ENCODE measurements at places on chromosomes 2 and 18.
A peak's percentile ranks its signal among the peaks of the same experiment; 100 is the strongest.

DNA sequence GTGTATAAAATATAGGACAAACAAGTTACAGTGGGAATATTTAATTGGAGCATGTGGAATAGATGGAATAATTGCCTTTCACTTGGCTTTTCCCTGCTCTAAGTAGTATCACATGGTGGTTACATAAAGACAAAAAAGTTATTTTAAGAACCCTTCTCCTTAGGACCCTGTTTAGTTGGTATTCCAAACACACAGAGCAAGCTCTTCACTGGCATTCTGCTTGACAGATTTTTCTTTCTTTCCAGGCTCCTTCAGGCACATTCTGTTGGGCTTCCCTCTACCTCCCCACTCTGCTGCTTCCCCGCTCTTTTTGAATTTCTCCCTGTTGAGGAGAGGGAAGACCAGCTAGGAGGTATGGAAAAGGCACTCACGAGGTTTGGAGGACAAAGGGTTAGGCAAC lies 29.0 kb upstream of the DARS1 start:
- DNase-seq, result no peak

GRCh38 chr2:170307052-170307451 lies 129.1 kb downstream of the MYO3B start:
- DNase-seq, result no peak

DNA sequence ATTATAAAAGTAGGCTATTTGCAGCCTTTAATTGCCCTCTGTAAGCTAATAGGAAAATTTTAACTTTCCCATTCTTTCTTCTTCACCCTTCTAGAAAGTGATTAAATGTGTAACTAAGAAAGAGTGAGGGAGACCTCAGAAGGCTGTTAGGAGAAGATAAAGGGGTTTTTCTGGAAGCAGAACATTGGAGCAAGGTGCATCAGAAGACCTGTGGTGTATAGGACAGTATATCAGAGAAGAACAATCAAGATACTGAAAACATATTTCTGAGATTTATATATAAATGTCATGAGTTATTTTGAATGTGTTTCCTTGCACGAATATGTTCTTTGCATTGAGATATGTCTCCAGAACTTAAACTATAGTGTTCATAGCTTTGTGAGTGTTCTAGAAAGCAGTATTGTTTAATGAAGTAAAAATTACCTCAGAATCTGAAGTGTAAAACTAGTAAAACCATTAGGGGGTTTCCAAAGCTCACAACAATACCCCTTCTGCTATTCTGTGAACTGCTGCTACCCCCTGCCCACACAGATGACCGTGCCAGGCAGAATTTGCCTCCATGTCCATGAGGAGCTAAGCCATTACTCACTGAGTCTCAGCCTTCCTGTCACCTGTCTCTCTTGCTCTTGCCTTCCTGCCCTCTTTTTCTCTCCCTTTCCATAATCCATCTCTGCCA lies 537.9 kb downstream of the EPHA4 start:
- DNase-seq, result no peak

- DNase-seq, result no peak
Observed at GRCh38 chr18:51582551-51582950, 385.1 kb upstream of the MEX3C start.

GRCh38 chr18:60826346-60826745 lies 453.8 kb upstream of the MC4R start:
- DNase-seq, result no peak

- no peak for DNase-seq
Observed at GRCh38 chr2:232076272-232076671, 114.8 kb downstream of the DIS3L2 start.

DNA sequence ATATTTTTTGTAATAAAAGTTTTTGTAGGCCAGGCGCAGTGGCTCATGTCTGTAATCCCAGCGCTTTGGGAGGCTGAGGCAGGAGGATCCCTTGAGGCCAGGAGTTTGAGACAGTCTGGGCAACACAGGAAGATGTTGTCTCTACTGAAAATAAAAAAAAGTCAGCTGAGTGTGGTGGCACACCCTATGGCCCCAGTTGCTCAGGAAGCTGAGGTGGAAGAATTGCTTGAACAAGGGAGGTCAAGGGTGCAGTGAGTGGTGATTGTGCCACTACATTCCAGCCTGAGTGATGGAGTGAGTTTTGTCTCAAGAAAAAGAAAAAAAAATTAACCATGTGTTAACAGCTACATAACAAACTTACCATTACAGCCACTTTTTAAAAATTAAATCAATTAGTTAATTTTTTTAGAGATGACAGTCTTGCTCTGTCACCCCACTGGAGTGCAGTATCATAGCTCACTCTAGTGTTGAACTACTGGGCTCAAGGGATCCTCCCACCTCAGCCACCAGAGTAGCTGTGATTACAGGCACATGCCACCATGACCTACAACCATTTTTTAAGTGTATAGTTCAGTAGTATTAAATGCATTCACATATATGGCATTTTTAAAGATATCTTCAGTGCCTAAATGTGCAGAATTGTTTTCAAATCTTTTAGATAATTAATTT lies 67.2 kb upstream of the ACYP2 start:
- DNase-seq, result no peak

DNA sequence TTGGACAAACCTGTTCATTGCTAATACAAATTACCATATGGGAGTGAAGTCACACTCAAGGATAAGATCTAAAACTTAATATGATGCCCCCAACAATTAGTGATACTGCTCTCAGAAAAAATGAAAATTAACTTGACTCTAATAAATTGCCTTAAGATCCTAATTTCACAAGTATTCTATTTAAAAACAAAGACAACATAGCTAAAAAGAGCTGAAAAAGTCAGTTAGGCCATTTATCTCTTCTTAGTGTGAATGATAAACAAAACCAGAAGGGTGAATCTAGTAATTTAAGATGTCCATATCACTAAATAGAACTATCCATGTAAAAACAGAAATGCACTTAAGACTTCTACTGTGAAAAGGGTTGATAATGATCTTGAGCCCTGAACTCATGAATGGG lies 53.4 kb downstream of the FN1 start:
- no peak for DNase-seq

- no peak for DNase-seq
Observed at GRCh38 chr2:75447176-75447575, 113.6 kb downstream of the EVA1A start.

DNA sequence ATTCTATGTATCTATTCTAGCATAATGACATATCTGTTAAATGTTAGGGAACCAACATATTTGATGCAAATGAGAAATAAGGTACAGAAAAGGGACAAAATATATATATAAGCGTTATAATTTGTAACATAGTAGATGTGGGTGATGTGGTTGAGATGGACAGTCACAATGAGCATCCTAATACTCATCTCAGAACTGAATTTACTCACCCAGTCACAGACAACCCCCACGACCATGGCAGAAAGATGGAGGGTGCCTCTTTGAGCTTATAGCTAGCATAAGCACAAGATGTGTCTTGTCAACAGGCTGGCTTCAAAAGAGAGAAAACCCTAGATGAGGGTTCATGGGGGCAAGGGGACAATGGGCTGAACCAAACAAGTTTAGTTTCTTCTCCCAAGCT lies 9.1 kb upstream of the DSG3 start:
- no peak for DNase-seq

DNA sequence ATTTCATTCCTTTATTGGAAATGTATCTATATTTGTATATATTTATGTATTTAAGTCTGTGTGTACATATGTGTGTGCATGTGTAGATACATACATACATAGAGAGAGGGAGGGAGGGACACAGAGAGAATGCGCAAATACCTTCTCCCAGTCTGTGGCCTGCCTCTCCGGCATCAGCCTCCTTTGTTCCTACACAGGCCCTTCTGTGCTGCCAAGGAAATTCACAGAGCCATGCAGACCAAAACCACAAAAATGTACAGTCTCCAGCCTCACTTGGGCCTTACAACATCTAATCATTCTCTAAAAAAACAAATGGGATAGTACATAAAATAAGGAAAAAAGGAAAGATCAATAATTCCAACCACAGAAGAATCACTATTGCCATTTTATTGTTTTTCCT lies 8.8 kb upstream of the CRACDL start:
- DNase-seq, result no peak

GRCh38 chr2:239470151-239470900 lies 69.5 kb upstream of the HDAC4 start:
- DNase-seq, result no peak

- DNase-seq, result no peak
Observed at GRCh38 chr2:170578606-170579005, 136.5 kb upstream of the SP5 start.

DNA sequence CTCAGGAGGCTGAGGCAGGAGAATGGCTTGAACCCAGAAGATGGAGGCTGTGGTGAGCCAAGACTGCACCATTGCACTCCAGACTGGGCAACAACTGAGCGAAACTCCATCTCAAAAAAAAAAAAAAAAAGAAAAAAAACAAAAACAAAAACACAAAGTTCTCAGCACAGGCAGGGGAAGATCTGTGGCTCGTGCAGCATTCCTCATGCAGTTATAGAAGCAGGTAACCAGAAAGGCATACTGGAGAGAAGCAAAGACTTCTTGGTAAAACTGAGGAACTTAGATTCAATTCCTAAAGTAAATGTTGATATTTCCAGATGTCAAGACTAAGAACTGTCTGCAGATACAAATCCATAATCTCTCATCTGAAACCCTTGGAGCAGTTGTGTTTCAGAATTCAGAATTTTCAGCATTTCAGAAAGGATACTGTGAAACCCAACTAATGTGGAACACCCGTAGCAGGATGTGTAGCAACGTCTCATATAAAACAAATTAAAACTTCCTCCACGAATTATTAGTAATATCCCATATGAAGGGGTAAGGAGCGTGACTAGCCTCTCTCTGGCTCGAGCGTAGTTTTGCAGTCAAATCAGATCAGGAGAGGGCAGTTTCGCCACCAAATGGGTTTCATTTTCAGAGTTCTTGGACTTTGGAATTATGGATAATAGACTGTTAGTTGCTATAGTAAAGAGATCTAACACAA lies 13.2 kb upstream of the SLC25A52 start:
- no peak for DNase-seq

DNA sequence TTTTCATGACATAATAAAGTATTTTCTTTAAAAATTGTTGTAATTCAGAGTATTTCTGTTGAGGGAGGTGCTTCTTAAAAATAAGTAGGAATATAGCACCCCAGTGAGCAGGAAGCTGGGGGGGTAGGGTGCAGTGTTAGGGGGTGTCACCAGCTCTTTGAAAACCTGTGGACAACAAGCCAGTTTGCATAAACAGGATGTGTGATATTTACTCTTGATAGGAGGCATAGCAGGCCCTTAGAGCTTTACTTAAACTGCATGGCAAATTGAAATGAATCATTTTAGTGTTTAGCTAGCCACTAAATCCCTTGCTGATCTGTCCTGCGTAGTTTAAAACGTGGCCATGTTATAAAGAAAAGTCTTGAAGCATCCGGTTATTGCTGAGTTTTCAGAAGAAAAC lies 8.4 kb downstream of the TGIF1 start:
- DNase-seq, result no peak

DNA sequence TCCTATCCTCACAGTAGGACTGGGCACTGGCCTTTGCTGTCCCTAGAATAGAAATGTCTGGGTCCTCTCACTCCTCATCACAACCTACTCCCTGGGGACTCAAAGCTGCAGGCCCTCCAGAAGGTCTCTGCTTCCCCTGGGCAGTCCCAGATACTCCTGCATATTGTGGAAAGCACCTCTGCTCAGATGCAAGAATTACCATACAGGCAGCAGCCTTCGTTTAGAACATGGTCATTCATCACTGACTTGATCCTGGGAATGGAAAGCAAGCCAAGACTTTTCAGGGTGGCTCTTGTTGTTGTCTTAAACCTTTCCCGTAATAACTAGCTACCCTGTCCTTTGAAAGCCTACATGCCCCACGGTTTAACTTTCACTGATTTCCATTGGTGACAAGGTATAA lies 53.1 kb upstream of the NPAS2 start:
- DNase-seq, result no peak

DNA sequence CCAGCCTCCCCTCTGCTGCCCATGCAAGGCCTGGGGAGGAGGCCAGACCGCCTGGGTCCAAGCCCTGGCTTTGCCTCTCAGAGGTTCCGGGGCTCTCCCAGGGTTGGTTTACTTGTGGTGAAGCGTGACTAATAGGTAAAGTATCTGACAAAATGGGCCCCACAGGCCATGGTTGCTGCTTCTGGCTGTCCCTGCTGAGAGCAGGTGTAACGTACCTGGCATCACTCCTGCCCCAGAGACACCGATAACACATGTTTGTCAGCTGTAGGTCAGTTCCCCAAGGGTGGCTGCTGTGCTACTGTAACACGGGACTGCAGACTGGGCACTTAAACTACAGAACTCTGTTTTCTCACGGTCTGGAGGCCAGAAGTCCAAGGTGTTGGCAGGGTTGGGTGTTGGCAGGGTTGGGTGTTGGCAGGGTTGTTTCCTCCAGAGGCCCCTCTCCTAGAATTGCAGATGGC lies 34.1 kb downstream of the ODC1 start:
- DNase-seq, result no peak

GRCh38 chr18:6811816-6812215 lies 82.3 kb downstream of the ARHGAP28 start:
- DNase-seq, result no peak

DNA sequence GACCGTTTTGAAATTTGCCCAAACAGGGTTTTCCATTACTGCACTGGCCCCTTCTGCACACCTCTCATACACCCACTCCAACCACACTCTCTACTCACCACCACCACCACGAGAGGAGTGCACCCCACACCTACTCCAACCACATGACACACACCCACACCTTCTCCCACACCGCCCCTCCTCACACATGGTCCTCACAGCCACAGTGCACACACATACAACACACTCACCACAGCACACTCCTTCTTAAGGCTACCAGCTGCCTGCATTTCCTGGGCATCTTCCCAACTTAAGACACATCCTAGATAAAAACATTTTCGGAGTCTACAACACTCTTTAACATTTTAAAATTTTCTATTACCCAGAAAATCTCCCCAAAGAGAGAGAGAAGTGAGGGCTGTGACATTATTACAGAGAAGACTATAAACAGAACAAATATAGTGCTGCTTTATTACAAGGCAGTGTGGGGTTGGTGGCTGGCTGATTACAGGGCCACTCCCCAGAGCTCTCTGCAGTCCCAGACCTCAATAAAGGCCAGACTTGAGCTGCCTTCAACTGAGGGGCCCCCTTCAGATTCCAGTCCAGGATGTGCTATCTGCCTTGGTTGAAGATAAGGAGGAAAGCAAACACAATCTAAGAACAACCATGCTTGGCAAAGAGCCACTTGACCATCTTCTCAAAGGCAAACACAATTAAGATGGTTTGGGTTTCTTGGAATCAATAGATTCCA lies 36.1 kb downstream of the NHEJ1 start:
- DNase-seq, result peak; percentile 39

GRCh38 chr18:67896451-67896850 lies 379.9 kb upstream of the DSEL start:
- DNase-seq, result no peak

GRCh38 chr2:52931660-52932059 lies 835.9 kb upstream of the CHAC2 start:
- DNase-seq, result no peak

All from stimulated activated CD8-positive, alpha-beta memory T cell treated with anti-CD3 and anti-CD28 coated beads, Interleukin-7, amount 100 ng/mL, for 4 hours (primary cell).